ENCODE measurements at places on chromosomes 16 and 17. TPM values are rescaled to one million over a fixed set of nuclear protein-coding genes. Genes with fewer than 3 reads are reported as not detected.

The LRRC37A gene
- 7.6 TPM for total RNA-seq

The CCL18 gene
- not detected for total RNA-seq

The TMEM238L gene
- total RNA-seq, result not detected

The KCNH4 gene
- total RNA-seq, result 0.09 TPM

The MIF4GD gene
- total RNA-seq, result 44.4 TPM

The IRX3 gene
- not detected for total RNA-seq

The FLOT2 gene
- total RNA-seq, result 216 TPM

The DOC2A gene
- total RNA-seq, result not detected

The FN3KRP gene
- 42.7 TPM for total RNA-seq

The C16orf89 gene
- total RNA-seq, result not detected

The TUBG2 gene
- 19.2 TPM for total RNA-seq

The TP53TG3B gene
- not detected for total RNA-seq

The RFFL gene
- 37.4 TPM for total RNA-seq

Measured in activated naive CD8-positive, alpha-beta T cell treated with anti-CD3 and anti-CD28 coated beads, Interleukin-2, amount 10 ng/mL, durations not matched to agents 7 days and 5 days (primary cell).